Progenitor cell of endocrine pancreas (in vitro differentiated cells): ENCODE measurements at places on chromosomes 3 and 15.

- no peak for DNase-seq
These were observed 460.0 kb downstream of the PDCD6IP start for GRCh38 chr3:34258271-34258998.

DNA sequence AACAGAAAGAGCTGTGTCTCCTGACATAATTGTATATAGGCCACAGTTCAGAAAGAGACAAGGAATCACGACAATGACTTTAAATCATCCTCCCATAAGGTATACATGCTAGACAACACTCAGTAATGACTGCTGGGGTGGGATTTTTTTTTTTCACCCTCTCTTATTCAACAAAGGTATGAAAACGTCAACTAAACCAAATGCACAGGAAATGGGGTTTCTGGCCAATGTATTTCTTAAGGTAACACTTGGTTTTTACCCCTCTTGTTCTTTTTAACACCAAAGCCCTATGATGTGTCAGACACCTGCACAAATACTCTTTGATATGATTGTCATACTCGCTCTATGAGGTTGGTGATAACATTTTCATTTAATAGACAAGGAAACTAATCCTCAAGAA, 78.3 kb downstream of the MCF2L2 start:
- no peak for DNase-seq

DNA sequence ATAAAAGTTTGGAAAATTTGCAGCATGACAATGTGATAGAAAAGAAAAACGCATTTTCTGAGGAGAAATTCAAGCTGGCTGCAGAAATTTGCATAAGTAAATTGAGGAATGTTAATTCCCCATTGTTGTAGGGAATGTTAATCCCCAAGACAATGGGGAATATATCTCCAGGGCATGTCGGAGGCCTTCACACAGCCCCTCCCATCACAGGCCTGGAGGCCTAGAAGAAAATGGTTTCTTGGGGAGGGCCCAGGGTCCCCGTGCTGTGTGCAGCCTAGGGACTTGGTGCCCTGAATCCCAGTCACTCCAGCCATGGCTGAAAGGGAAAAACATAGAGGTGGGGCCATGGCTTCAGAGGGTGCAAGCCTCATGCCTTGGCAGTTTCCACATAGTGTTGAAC, 101.1 kb downstream of the BOC start:
- no peak for DNase-seq

GRCh38 chr15:47466357-47466756, 250.9 kb upstream of the SEMA6D start:
- no peak for DNase-seq

DNA sequence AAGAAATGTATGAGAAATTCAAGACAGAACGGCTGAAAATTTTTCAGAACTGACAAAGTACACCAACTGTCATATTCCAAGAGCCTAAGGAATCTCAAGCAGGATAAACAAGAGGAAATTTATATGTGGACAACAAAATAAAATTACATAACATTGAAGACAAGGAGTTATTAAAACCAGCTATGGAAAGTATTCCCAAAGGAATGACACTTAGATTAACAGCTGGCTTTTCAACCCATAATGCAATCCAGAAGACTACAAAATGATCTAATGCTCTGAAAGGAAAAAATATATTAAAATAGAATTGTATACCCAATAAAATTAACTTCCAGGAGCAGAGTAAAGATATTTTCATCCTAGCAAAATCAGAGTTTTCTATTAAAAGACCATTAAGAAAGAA, 132.2 kb upstream of the BNIP2 start:
- no peak for DNase-seq

GRCh38 chr3:85304360-85304964, 345.7 kb downstream of the CADM2 start:
- DNase-seq, result no peak

GRCh38 chr3:87397211-87397610, 120.8 kb upstream of the POU1F1 start:
- DNase-seq, result no peak

GRCh38 chr3:126014252-126014651, 45.3 kb downstream of the ROPN1B start:
- no peak for DNase-seq

GRCh38 chr15:55824857-55825613, 82.1 kb upstream of the PRTG start:
- DNase-seq, result no peak

- no peak for DNase-seq
These were observed 313.3 kb downstream of the MECOM start for GRCh38 chr3:169350228-169350627.

DNA sequence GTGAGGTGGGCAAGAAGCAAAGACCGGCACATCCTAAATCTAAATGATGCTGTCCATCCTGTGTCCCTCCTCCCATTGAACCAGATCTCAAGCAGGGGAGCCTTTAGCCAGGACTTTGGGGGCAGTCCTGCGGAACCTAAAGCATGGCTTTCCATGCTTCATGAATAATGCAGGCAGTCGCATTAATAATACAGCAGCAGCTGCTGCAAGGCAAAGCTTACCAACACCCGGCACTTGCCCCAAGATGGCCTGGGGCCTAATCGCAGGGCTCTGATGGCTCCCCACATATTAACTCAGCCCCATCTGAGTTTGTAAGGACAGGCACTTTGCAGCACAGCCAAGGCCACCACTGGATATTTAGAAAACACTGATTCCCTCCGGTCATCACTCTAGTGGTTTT, 114.4 kb downstream of the NTRK3 start:
- DNase-seq, result no peak

DNA sequence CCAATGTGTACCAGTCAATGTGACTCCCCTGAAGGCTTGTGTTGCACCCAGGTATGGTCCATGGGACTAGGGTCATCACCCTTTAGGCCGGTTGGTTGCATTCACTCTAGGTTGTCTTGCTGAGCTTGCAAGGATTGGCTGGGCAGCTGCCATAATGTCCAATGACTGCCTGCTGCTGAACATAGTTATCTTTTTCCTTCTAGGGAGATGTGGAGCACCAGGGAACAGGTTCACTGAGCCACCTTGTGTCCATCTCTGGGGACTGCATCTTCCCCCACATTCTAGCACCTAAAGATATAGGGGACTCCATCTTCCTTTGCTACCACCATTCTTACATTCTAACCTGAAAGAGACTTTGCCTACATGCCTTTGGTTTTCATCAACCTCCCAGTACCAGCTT, 580.4 kb upstream of the TBL1XR1 start:
- no peak for DNase-seq

- DNase-seq, result no peak
These were observed 21.1 kb upstream of the GYG1 start for GRCh38 chr3:148970271-148970670.

- DNase-seq, result no peak
These were observed 778.5 kb downstream of the NTRK3 start for GRCh38 chr15:87477737-87478686.

DNA sequence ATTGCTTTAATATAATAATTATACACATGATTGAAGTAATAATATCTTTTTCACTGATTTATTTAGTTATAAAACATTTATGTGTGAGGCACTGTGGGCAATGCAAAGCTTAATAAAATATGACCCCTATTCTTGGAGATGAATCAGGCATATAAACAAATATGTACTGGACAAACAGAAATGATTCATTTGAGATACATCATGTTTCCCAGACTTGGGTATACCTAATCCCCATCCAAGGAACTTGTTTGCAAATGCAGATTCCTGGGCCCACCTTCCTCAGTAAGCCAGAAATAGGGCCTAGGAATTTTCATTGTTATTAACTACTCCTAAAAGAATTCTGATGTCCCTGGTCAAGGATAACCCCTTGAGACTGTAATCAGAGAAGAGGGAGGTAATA, 184.2 kb downstream of the CHL1 start:
- no peak for DNase-seq

DNA sequence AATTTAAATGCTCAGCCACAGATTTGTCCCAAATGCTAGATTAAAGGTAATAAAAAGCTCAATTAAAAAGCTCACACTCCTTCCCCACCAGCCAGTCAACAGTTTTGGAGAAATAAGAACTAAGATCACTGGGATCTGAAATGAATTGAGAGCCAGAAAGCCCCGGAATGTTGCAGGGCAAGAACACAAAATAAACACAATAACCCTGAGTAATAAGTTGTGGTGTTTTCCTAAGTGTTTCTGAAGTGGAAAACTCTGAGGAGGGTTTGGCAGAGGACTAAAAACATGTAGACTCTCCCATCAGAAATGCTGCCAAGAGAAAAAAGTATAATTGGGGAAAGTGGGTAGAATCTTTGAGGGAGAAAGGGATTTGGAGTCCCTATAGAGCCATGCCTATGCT, 127.8 kb downstream of the ABI3BP start:
- no peak for DNase-seq
